ENCODE measurements at places on chromosomes 2 and 18. TPM values are rescaled to one million over a fixed set of nuclear protein-coding genes. Genes with fewer than 3 reads are reported as not detected.

Gene CDCA7
- polyA plus RNA-seq: 3.2 TPM

DNA sequence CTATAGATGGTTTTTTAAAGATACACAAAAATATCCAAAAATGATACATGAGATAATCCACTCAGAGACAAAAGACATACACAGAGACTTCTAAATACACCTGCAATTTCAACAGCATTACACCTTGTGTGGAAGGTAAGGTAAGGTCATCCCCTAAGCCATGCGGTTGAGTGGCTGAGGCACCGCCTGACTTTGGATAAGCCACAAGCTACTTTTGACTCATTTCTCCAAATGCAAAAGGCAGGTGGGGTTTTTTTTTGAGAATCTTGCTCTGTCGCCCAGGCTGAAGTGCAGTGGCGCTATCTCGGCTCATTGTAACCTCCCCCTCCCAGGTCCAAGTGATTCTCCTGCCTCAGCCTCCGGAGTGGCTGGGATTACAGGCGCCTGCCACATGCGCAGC is 13.1 kb downstream of the AP1S3 start:
- no peak for DNase-seq

DNA sequence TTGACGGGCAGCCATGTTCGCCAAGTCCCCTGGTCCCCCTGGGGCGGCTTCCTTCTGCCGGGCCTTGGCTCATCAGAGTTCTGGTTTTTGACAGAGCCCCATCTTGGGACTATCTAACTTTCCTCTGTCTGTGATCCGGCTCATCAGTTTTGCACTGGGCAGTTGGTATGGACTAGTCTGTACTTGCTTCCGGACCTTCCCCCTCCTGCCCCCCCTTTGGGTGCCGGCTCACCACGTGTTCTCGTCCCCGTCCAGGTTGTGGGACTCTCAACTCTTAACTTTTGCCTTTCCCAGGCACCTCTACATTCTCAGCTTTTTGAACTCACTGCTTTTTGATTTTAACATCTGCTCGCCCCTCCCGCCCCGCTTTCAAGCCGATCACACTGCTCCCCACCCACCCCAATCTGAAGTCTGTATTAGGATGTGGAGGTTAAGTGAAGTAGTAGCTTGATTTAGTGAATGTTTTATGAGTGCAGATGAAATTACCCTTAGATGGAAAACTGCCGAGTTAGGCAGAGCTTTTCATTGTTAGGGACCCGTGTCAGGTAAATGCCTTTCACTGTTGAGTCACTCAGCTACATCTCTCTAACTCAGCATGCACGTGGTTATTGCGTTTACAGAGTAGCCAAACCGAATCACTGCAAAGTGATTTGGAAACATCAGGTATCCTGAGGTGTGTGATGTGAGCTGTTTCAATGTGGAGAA is 874 bp downstream of the WDR43 start:
- peak; percentile 71 for DNase-seq

GRCh38 chr18:35592298-35592697 is 10.8 kb downstream of the GALNT1 start:
- no peak for DNase-seq

- DNase-seq: peak; percentile 8
Observed at GRCh38 chr2:39266139-39266805, 22.5 kb upstream of the CDKL4 start.

GRCh38 chr2:184339966-184340365 is 258.4 kb upstream of the ZNF804A start:
- no peak for DNase-seq

DNA sequence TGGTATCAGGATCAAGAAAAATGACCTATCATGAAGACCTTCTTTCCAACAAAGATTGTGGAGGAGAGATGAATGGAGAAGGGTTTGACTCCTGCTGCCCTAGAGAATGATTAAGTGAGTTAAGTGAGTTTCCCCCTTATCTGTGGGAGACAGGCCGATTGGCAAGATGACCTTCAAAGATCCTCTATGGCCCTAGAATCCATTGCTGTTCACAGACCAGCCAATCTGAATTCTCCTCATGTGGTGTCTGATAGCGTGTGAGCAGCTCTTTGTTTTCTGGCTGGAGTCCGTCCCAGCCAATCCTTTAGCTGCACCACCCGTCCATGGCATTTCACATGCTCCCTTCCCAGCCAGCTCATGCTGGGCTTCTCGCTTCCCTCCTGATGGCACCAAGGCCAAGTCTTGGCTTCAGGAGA is 79.4 kb downstream of the MARCHF4 start:
- peak; percentile 64 for DNase-seq

DNA sequence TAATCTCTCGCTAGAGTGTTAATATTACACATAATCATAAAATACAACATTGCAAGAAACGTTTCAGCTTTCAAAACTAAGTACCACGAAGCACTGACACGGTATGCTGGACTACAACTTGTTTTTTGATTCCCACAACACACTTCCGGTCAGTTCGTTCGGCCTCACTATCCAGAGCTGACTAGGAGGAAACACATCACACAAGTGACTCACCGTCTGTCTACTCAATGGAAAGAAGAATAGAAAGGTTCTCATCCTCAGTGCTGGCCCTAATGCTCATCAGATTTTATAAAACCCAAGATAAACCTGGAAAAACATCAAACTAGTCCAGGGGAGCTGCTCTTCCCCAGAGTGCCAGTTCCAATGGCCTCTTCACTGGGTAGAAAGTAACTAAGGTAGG is 42.9 kb downstream of the ZNF385B start:
- DNase-seq: peak; percentile 46

- DNase-seq: no peak
Observed at GRCh38 chr18:73087282-73087977, 219.6 kb upstream of the NETO1 start.

- DNase-seq: no peak
Observed at GRCh38 chr2:20977520-20978180, 66.2 kb downstream of the APOB start.

- no peak for DNase-seq
Observed at GRCh38 chr2:69152847-69153583, 140.0 kb downstream of the ANTXR1 start.

Gene DSC2
- polyA plus RNA-seq: not detected

- no peak for DNase-seq
Observed at GRCh38 chr2:30964334-30965005, 157.2 kb upstream of the CAPN13 start.

- no peak for DNase-seq
Observed at GRCh38 chr2:5070257-5070656, 621.9 kb upstream of the SOX11 start.

Gene RGPD6
- 11.6 TPM for polyA plus RNA-seq

- DNase-seq: no peak
Observed at GRCh38 chr2:214311031-214311533, 99.8 kb upstream of the VWC2L start.

- DNase-seq: peak; percentile 74
Observed at GRCh38 chr2:165794536-165794928, 485 bp upstream of the GALNT3 start.

Gene ZNF24
- polyA plus RNA-seq: 33.1 TPM

- no peak for DNase-seq
Observed at GRCh38 chr2:231355508-231356465, 39.7 kb upstream of the B3GNT7 start.

DNA sequence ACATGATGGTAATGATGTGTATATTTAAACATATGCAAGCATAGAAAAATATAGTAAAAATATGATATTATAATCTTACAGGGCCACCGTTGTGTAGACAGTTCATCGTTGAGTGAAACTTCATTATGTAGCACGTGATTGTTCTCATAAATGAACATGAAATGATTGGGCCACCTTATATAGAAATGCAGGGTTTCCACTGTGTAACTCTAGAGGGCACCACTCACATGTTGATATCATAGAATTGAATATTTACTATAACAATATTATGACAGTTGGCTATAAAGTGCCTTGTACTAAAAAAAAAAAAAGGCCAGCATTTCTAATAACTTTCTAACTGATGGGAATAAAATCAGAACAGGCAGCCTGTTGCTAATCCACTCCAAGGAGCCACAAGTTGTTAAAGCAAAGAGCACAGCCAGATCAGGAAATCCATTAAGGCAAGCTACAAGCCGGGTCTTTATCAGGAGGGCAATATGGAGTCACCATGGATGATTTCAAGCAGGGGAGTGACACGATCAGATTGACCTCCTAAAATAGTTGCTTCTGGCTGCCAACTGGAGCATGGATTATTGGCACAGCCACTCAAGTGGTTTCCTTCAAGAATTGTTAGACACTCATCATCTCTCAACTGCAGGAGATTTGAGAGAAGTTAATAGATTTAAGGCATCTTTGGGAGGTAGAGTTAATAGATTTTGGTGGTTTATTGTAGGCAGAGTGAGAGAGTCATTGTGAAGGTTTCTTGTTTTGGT is 16.7 kb downstream of the IL1F10 start:
- DNase-seq: peak; percentile 59

DNA sequence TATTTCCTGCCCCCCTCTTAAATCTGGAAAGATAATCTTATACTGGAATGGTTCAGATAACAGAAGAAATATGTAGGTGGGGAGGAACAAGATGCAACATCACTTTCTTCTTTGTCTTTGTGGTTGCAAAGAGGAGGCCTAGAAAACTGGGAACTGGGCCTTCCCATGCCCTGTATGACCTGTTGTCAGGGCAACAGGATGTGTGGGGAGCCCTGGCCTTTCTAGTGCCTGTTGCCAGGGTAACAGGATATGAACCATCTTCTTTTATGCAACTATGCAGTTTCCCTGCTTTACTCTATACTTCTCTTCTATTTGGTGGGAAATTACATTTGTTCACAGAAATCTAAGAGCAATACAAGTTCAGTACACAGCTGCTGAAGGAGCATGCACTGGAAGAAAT is 79.8 kb upstream of the PDE1A start:
- peak; percentile 67 for DNase-seq

Gene QPCT
- polyA plus RNA-seq: 51.4 TPM

Gene FOXD4L1
- polyA plus RNA-seq: not detected

DNA sequence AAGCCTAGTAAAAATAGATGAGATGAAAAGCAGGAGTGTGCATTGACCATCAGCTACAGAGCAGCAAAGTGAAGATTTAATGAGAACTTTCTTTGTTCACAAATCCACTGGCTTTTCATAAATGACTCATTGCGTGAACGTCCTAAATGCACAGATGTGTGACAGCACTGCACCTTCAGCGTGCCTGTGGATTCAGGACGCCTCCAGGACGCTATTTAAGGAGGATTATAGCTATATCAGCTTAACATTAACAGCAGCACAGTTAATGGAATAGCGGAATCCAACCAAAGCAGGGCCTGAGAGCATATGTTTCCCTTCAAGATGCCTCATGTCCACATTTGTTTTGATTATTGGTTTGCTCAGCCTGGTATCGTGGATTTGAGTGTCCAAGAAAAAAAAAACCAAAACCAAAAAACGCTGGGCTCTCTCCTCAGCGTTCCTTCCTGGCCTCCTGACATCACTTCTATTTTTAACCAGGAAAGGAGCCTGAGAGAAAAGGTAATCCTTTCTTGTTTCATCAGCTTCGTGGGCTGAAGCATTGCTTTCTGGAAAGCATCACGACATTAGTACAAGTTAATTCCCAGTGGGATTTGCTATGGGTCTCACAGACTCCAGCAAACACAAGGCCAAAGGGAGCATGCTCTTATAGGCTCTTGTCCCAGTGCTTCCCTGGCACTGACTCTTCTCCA is 447.0 kb upstream of the SMIM21 start:
- DNase-seq: no peak

- DNase-seq: no peak
Observed at GRCh38 chr18:34921226-34921625, 120.0 kb upstream of the MAPRE2 start.

GRCh38 chr2:53148221-53148620 is 619.4 kb upstream of the CHAC2 start:
- DNase-seq: no peak

GRCh38 chr18:74529378-74529777 is 4.9 kb upstream of the CNDP1 start:
- DNase-seq: no peak

GRCh38 chr2:43717322-43717721 is 41.1 kb upstream of the C1GALT1C1L start:
- DNase-seq: no peak

DNA sequence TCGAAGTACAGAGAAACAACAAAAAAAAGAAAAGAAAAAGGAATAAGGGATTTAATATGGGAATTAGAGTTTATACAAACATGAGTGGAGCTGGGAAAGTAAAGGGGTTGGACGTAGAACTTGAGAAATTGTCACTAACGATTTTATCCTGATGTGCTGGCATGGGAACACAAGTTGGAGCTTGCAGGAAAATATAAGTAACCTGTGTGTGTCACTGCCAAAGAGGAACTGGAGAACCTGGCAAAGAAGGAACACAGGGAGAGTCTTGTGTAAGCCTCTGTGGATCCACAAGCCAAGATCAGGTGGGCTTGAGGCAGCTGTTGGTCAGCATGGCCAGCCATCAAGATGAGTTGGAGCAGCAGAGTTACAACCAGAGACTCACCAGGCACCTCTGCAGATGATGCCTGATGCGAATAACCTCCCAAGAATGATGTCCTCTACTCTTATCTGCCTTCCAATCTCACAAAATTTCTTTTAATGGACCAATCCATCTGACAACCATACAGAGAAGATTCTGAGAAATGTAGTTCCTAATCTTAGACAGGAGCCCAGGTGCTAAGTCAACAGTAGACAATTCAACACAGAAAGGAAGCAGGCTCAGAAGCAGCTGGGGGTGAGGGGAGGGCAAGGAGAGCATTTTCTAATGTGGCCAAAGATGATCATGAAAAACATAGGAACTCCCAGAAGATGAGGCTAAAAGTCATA is 77.0 kb upstream of the SPOPL start:
- DNase-seq: no peak

DNA sequence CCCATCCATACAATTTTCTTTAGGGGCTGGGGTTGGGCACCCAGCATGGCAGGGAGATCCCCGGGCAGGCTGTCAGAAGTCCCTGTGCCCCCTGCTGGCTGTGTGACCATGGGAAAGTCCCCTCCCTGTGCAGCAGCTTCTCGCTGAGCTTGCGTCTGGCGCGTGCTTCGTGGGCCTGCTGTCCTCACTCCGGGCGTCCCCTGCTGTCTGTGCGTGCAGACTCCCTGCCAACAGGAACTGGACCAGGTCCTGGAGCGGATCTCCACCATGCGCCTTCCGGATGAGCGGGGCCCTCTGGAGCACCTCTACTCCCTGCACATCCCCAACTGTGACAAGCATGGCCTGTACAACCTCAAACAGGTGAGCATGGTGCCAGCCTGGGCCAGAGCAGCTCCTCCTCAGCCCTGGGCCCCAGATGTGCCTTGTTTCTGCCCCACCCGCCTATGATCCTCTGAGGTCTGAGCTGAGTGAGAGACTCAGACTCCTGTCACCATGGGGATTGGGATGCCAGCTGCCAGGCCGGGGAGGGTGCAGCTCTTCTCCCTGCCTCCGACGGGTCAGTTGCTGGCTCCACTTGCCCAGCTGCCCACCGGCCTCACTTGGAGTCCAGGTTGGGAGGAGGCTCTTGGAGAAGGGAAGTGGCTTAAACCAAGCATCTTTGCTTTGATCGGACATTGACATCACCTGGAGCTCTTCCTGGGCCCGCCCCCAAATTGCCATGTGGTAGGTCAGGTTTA is 28.6 kb downstream of the IGFBP2 start:
- DNase-seq: no peak

DNA sequence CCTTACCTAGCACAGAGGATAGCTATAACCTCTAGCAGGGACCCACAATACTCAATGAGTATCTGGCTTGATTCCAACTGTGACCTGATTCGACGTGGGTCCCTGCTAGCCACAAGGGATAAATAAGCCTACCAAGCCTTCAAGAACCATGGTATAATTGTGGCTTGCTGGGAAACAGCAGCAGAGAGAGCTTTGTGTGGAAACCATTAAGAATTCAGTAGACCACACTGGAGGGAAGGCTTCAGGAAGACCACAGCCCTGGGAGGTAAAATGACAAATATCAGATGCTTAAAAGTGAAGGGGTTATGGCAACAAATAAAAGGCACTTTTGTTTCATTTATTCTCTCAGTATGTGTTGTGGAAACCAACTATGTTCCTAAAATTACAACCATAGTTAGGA is 82.6 kb upstream of the WIPF1 start:
- no peak for DNase-seq

- DNase-seq: peak; percentile 1
Observed at GRCh38 chr18:44411976-44412375, 268.7 kb upstream of the SETBP1 start.
